ENCODE measurements at places on chromosomes 11 and 22. TPM values are rescaled to one million over a fixed set of nuclear protein-coding genes. Genes with fewer than 3 reads are reported as not detected.

The YWHAH gene
- 99.4 TPM for total RNA-seq

The CRYBA4 gene
- total RNA-seq: not detected

The BBS1 gene
- 27.7 TPM for total RNA-seq

The XKR3 gene
- not detected for total RNA-seq

The IGSF9B gene
- 0.07 TPM for total RNA-seq

The RNH1 gene
- 306 TPM for total RNA-seq

The B4GALNT4 gene
- 1.5 TPM for total RNA-seq

The GLYATL1B gene
- not detected for total RNA-seq

The OR10D3 gene
- not detected for total RNA-seq

The MPPED2 gene
- total RNA-seq: not detected

The SPECC1L gene
- total RNA-seq: 42.0 TPM

The ACTN3 gene
- total RNA-seq: 0.07 TPM

The OR5J2 gene
- total RNA-seq: not detected

The OR51B5 gene
- total RNA-seq: not detected

The HPX gene
- total RNA-seq: 0.32 TPM

The PHF5A gene
- 87.6 TPM for total RNA-seq

The BARX2 gene
- not detected for total RNA-seq

The SERPING1 gene
- not detected for total RNA-seq
